ENCODE measurements at places on chromosomes 4 and X.

DNA sequence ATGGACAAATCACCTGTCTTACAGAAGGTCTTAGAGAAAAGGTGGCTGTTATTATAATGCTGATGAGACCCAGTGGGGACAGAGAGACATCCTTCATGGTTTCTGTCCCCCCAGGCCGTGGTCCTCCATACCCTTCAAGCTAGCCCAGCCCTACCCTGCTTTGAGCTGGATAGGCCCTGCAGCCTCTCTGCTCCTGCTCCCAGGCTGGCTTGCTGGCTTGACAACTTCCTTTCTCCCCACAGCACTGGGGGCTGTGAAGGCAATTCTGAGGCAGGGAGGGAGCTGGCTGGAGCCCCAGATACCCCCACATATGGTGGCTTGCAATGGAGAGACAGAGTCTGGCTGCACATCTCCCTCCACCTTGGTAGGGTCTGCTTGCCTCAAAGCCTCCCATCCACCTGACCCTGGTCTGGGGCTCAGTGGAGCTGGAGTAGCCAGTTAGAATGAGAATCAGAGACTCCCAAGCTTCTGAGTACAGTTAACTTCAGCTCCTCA is 118.2 kb downstream of the PJA1 start:
- DNase-seq = no peak

DNA sequence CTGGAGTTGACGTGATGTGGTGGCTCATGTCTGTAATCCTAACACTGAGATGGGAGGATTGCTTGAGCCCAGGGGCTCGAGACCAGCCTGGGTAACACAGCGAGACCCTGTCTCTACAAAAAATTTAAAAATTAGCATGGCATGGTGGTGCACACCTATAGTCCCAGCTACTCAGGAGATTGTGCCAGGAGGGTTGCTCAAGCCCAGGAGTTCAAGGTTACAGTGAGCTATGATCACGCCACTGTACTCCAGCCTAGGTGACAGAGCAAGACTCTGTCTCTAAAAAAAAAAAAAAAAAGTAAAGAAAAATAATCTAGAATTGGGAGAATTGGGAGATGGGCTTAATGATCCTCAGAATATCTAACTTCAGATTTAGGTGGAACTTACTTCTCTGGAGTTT is 51.1 kb downstream of the MSN start:
- no peak for DNase-seq

DNA sequence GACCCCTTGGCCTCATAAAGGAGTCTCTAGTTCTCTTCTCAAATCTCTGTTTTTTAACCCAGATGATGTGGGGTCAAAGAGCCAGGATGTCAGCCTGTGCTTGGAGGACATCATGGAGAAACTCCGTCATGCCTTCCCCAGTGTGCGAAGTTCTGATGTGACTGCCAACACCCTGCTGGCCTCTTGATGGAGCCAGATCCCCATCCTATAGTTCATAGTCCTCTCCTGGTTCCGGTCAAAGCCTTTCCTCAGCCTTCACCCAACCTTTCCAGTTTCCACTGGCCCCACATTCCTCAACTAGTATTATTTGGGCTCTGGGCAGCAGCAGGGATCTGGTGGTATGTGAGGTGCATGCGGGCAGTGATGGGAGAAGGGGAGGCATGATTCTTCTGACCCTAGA is 30.7 kb downstream of the TAF7L start:
- DNase-seq = peak; percentile 25

DNA sequence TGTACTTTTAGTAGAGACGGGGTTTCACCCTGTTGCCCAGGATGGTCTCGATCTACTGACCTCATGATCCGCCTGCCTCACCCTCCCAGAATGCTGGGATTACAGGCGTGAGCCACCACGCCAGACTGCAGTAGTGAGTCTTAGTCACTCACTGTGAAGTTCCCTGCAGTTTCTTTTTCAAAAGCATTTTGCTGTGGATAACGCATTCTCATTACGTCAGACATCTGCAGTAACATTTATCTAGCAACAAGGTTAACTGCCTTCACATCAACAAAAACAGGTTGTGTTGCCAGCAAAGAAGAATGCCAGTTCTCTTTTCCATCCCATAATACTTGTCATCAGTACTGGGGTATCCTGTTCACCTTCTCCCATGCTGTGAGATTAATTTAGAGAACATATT is 164.6 kb downstream of the DHRSX start:
- no peak for DNase-seq

DNA sequence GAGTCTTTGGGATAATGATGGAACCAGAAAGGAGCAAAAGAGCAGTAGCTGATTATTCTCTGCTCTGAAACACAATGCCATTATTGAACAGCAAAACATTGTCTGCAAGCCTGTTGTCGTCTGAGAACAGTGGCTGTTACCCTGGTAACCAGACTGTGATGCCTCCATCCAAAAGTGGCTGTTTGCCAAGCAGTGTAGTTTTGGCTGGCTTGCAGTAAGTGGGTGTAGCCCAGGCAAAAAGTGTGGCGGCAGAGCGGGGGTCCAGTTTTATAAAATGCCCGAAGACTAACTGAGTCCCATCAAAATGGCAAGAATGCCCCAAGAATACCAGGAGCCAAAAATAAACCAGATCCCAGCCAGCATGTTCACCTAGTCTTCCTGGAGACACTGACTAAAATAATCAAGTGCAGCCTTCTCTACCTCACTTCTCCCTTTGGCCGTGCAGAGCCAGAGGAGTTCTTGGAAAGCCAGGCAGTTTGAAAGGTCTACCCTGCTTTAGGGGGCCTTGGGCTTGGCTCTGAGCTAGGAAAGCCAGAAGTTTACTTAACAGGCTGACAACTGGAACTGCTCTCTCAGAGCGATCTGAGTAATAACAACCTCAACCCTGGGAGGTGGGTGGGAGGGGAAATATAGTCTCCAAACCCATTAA is 2.6 kb downstream of the PLP1 start:
- no peak for DNase-seq

- DNase-seq = peak; percentile 97
Measured at GRCh38 chr4:76949276-76950051, at the start of gene SEPTIN11. TSS of gene SEPTIN11 (plus strand) at chr4:76949752. CDS start at chr4:76949904, 152 bp downstream.

- no peak for DNase-seq
Measured at GRCh38 chr4:17528551-17529165, 13.7 kb downstream of the CLRN2 start.

GRCh38 chr4:82038936-82039335 is 334.9 kb downstream of the HNRNPD start:
- DNase-seq = no peak

DNA sequence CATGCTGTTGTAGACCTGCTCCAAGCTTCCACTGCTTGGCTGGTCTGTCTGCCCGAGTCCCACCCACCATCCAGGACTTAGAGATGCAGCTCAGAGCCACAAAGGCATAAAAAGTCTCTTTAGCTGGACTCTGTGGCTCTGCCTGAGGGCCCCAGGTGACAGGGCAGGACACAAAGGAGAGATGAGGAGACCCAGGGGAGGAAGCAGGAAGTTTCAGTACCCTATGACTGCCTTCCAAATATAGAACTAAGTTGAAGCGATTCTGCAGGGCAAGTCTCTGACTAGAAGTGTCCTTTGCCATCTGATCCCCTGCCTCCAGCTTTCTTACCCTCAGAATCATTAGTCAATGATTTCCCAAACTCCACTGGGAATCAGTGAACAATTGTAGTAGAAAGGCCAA is 11.2 kb upstream of the CXCR3 start:
- DNase-seq = no peak

DNA sequence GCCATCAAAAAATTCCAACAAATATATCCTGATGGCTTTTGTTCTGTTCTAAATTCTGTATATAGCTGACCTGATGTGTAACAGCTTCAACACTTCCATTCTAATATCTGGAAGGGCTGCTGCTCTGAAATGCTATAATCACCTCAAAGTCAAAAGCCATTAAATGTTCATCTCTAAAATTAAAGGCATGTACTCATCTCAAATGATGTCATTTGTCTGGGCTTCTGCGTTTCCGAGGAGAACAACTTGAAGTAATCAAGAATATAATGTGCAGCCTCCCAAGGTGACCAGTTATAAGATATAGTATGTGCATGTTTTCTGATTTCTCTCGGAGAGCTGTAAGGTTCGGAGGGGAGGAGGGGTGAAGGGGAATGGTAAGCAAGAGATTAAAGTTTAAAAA is 237.6 kb downstream of the SCFD2 start:
- no peak for DNase-seq

GRCh38 chr4:124590480-124590879 is 122.1 kb downstream of the ANKRD50 start:
- DNase-seq = peak; percentile 59

- DNase-seq = peak; percentile 64
Measured at GRCh38 chrX:70998411-70999027, 67.6 kb upstream of the SLC7A3 start.

- no peak for DNase-seq
Measured at GRCh38 chrX:132855780-132856341, 102.6 kb downstream of the HS6ST2 start.

GRCh38 chr4:152126238-152126637 is 365.4 kb upstream of the GATB start:
- no peak for DNase-seq

DNA sequence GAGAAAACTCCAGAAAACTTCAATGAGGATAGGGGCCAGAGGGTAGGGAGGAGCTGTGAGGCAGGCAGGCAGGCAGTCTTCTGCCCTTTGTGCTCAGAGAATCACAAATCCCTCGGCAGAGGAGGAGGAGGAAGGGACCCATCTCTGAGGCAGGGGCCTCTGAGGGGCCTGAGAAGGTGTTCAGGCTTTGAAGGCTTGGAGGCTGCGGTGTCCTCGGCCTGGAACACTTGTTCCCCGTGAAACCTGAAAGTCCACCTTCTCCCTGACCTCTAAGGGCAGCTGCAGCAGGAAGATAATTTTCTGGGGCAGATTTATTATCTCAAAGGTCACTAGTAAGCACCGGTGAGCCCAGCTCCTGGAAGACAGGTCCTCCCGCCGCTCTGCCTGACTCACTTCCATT is 200.3 kb upstream of the BCOR start:
- DNase-seq = no peak

DNA sequence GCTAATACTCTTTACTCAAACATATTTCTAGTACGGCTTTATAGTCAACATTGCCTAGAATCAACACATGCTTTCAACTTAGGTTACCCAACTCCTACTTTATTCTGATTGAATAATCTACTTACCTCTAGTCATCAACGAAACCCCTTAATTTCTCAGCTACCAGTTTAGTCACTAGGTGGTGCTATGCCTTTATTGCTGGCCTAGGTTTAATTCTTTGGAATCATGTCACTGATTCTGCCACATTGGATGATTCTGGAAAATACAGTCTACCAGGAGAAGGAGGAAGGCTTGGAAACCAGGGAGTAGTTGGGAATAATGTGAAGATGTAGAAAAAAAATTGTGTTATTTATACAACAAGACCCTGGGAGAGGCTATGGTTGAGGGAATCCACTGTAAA is 167.7 kb downstream of the DCAF12L2 start:
- DNase-seq = peak; percentile 11

- no peak for DNase-seq
Measured at GRCh38 chr4:62003695-62004094, 803.6 kb downstream of the ADGRL3 start.

GRCh38 chr4:98501383-98501782 is 157.0 kb downstream of the TSPAN5 start:
- no peak for DNase-seq

DNA sequence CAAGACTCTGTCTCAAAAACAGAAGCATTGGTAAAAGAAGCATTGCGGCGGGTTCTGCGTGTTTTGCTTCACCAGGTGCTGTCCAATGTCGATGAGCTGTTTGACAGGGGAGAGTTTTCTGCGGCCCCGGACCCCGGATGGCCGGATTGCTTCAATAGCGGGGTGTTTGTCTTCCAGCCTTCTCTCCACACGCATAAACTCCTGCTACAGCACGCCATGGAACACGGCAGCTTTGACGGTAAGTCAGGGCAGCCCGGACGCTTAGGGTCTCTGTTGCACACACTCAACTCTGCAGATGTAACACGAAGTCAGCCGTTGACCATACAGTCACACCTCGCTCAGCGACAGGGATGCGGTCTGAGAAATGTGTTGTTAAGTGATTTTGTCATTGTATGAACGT is 26.2 kb downstream of the GYG2 start:
- no peak for DNase-seq

GRCh38 chrX:47644557-47645091 is 5.7 kb downstream of the ELK1 start:
- DNase-seq = peak; percentile 44

- no peak for DNase-seq
Measured at GRCh38 chr4:169906104-169906503, 120.1 kb downstream of the MFAP3L start.

DNA sequence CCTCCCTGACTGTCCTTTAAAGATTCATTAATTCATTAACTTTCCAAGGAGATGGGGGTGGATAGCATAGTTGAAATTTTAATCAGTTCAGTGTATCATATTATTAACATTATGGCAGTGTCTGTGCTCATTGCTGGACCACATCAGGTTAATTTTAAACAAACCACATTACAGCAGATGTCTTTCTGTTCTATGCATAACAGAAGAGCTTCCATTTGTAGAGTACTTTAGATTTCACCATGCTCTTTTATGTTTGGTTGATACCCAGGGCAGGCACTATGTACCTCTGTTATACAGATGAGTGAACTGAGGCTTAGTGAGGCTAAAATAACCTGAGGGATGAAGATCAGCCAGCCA is 41.1 kb downstream of the AFF2 start:
- DNase-seq = no peak

DNA sequence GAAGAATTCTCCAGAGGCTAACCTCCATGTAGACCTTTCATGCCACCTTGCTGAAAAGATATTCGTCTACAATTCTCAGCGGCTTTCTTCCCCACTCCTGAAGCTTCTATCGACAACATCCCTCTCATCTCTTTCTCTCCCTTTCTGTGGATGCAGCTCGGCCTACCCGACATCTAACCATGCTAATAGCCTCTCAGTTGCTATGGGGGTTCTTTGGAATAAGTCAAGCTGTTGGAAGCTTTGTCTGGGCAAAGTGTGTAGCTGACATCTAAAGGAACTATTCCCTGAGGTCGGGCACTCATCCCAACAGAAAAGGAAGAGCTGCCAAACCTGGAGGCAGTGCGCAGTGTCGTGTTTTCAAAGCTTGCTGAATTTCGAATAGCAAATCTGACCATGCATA is 192.1 kb downstream of the RBMX2 start:
- no peak for DNase-seq

DNA sequence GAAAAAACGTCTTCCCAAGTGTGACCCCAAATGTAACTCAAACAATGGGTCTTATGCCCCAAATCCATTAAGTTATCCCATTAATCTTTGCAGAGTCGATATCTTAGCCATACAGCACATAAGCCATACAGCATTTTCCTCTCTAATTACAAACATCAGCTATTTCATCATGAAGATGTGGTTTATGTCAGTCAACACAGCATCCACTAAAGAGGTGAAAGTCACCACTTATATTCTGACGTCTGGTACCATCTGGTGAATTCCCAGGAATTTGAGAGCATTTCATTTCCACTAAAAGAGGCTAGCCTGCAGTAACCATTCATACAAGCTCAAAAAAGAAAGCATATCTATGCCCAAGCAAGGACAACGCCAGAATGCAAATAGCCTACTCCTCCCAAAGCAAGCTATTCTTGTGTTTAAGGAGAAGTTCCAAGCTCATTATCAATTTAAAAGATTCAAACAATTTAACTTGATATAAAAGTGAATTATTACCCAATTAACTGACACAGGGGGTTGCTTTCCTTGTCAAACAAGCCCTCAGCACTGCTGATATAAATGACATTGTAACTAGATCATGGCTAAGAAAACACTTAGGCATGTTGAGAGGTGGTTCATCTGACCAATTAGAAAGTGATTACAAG is 203.3 kb downstream of the ANTXR2 start:
- no peak for DNase-seq
